ENCODE measurements at places on chromosomes 5 and 9.

DNA sequence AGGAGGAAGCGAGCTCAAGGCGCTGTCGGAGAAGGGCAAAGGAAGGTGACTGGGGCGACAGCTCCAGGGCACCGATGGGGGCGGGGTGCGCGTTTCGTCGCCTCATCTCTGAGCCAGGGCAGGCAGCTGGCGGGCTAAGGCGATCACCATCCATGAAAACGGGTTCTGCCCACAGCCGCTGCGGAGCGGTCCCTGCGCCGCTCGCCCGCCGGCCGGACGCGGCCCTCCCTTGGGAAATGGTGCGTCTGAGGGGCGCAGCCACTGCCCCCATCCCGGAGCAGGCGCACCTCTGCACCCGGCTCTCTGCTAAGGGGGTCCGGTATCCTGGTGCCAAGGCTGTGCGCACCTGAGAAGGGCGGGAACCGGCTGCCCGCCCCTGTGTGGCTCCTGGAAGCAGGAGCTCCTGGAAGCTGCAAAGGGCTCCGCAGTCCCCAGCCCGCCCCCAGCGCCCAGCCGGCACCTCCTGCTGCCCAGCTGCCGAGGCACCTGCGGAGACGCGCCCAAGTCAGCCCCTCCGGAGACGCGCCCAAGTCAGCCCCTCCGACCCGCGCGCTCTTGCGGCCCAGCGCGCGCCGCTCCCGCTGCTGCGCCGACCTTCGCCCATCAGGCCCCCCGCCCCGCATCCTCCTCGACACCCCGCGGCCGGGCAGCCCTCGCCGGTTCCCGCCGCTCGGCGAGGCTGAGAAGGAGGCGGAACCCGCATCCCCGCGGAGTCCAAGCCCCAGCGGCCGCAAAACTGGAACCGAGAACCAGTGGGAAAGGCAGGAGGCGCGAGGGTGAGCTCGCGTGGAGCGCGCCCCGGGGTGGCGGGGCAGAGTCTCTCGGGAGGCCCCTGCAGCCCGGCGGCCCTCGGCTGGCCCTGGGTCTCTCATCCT is 757 bp downstream of the ANKRD34B start:
- no peak for DNase-seq

DNA sequence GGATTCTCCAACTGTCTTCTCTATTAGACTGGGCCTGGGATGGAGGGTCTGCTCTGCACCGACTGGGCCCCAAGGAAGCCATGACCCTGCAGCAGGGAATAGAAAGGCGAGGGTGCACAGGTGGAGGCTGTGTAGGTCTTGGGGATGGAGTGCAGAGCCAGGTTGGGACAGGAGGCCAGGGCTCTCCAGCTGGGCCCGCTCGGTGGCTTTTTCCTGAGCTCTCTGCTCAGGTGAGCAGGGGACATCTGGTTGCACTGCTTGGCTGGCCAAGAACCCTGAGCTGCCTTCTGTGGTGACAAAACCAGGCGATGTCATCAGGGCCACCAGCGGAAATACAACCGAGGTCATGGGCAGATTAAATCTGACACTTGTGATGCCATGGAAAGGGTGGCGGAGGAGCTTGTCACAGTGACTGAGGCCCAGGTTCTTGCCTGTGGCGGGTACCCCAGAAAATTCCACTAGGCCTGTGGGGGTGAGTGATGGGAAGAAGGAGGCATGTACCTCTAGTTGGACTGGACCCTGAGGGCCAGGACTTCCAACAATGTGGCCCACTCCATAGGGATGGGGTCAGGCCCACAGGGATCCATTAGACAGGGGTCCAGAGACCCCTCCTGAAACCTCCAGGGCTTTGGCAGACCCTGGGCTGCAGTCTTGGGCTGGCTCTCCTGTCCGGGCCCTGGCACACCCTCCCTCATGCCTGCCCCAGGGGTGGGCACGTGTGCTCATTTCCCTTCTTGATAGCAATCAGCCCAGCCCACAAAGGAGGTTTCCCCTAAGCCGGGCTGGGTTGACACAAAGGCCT is 4.4 kb upstream of the IL3 start:
- no peak for DNase-seq

DNA sequence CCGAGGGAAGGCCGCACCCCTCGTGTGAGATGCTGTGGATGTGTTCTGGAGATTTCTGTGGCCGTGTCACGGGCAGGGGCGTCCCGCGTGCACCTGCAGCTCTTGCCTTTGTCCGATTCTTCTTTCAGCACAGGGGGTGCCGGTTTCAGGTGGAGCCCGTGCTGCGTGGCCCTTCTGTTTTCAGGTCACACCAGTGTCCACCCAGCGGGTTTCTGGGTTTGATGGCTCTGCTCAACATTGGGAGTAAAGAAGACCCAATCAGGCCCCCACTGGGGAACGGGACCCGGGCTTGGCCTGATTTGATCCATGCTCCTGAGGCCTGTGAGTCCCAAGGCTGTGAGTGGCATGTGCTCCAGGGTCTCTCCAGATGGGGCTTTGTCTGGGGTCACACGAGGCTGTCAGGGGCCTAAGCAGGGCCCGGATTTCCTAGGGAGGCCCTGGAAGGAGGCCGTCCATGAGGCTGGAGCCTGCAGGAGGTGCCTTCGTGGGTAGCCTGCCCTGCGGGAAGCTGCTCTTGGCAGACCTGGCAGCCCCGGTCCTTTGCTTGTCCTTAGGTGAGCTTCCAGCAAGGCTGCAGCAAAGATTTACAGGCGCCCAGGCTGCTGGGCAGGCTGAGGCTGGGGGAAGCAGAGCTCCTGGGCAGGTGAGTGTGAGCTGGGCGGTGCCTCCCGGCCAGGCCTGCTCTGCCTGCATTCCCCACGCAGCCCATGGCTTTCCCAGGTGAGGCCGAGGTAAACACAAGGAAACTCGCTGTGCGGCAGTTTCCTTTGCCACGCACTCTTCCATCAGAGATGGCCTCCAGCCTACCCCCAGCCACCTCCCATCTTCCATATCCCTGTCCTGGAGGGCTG is 12.8 kb downstream of the MRPL36 start:
- DNase-seq: no peak

GRCh38 chr5:86354664-86355063 is 263.1 kb upstream of the COX7C start:
- DNase-seq: no peak

DNA sequence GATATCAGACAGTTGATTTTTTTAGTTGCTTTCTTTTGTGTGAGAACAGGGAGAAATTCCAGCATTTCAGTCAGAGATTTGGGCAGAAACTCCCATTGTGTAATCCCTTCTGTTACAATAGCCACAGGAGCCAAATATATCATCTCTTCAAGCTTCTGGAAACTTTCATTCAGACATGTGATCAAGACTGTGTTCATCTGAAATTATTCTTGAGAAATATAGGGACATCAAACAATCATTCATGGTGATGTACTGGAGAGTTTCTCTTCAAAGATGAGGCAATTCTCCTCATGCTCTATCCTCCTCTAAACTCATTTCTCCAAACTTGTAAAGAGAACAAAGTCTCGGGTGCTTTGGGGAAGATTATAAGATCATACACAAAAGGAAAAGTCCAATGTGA is 35.2 kb upstream of the CSNK1G3 start:
- no peak for DNase-seq

DNA sequence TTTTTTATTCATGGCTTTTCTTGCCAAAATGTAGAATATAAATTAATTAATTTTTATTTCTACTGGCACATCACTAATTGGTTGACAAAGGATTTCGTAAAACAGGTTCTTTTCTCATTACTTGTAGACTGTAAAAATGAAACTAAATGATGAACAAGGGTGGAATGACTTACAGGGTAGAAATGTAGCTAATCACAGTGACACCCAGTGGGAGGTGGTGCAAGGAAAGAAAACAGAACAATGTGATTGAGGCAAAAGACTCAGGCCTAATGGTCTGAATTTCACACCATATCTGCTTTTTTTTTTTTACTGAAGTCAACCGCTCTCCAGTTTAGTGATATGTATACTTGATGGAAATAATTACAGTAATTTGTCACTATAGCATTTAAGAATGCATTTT is 28.9 kb downstream of the GABRG2 start:
- DNase-seq: no peak

DNA sequence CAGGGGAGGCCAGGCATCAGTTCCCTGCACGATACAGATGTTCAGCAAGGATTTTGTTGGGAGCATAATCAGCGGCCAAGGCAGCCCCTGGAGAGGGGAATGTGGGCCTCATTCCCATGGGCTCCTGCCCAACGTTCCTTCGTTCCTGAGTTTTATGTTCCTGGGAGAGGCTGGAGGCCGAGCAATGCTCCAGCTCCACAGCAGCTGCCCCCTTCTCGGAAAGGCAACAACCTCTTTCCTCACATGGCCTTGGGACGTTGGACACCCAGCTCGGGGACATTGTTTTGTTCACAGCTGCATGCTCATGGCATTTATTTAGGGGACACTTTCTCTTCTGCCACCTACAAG is 63.8 kb upstream of the COL15A1 start:
- DNase-seq: no peak

DNA sequence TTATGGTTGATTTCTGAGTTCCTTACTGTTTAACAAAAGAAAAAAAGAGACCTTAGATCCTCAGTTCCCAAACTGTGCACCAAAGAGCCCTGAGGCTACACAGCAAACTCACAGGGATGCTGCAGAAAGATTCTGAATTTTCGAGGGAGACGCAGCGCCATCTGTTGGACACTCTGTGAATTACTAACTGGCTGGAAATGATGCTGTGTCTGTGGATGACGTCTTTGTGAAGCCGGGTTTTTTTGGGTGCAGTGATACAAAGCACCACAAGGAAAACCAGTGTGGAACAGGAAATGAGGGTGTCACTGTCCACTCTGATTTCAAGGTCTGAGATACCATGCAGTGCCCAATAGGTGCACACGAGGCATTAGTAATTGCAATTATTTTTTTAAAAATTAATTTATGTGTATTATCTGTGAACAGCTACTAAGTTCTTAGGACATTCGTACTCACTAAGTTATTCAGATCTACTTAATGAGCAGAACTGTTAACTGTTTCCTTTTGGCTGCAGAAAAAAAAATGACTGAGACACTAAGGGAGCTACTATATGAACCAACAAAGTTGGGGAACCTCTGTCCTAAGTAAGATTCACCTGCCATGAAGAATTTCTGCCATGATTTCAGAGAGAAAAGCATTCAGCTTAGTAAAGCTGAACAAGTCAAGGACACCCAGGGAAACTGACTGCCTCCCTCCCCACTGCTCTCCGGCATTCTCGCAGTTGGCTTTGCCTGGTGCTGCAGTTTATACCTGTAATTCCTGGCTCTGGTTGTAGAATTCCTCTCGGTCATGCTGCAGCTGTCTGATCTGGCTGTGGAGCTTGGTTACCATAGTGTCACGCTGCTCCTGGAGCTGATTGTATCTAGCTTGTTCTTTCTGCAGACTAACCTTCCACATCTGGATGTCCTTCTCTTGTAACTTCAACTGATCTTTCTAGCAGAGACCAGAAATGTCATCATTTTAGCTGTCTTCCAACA is 23.4 kb downstream of the SPACA9 start:
- DNase-seq: peak; percentile 13

DNA sequence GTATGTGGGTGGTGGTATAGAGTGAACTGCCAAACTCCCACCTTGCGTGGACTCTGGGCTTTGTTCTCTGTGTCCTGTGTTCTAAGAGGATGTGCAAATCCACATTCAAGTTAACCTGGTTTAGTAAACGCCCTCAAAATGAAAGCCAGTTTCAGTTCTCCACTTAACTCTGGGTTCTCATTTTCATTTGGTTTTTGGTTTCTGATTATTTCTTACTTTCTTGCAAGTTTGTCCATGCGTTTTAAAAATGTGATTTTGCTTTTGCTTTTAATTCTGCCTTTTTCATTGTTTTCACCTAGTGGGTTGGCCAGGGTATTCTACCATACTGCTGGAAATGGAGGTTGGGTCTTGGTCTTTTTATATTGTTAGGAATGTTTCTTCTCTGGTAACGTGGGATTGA is 38.2 kb downstream of the GALNT10 start:
- DNase-seq: no peak

DNA sequence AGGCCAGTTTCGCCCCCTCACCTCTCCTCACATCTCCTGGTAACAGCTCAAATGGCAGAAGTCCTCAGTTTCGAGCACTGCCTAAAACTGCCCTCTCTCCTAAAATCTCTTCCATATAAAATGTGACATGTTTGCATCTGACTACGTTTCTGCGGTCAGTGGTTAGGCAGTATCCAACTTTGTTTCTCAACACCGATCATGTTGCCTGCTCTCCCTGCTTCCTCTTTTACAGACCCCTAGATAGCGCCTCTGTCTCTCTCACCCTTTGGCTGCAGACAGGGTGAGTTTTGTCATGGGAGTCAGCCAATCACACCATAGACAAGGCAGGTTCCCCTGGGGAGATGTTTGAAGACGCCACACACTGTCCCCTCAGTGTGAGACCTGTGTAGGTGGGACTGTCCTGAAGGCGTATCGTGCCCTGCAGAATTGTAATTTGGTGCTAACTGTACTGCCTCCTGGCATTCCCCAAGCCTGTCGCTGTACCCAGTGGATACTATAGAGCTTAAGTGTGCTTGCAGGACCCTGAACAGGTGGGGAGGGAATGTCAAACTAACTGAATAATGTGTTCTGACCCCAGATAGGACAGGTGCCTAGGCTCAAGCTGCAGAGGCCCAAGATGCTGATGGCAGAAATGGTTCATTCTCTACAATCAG is 1.1 kb downstream of the HEXB start:
- DNase-seq: no peak

- no peak for DNase-seq
These were observed 152.5 kb upstream of the GHR start for GRCh38 chr5:42270771-42271170.

DNA sequence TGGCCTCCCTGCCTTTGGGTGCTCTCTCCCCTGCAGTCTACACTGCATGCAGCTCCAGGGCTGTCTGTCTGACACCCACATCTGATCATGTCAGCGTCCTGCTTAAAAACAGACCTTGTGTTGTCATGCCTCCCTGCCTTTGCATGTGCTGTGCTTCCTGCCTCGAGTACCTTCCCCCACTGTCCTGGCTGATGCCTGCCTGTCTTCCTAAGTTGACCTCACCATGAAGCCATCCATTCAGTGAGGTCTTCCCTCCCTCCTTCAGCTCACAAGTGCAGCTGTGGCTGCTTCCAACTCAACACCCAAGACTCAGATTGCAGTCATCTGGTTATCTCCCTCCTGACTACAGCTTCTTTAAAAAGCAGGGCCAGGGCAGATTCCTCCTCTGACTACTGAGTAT is 5.5 kb downstream of the ANGPTL2 start:
- DNase-seq: no peak

DNA sequence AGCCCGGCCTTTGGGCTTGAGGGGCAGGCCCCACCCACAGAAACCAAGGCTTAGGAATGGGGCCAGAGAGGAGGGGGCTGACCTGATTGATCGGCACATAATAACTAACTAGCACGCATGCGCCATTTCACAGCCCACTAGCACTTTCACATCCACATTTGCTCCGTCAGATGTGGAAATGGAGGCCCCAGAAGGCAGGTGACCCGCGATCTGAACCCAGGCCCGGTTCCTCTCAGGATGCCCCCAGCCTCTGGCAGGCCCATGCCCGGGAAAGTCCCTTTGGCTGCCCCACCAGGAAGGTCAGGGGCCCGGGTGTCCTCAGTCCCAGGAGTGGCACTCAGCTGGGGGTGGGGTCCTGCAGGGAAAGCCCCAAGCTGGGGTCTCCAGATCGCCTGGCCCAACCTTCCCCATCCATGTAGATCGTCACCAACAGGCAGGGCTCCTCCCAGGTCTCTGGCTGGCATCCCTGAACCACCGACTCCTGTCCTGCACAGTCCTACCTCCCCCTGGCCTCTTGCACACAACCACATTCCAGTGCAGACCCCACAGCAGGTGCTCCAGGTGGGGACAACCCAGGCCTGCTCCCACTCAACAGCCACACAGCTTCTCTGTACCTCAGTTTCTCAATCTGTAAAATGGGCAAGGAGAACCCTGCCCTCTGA is 46.7 kb downstream of the VAV2 start:
- no peak for DNase-seq

- no peak for DNase-seq
These were observed 431.5 kb upstream of the SGCD start for GRCh38 chr5:155895484-155895883.

All from NCI-H446 (cell line).